NCI-H524 treated with DMSO at 0.1 percent for 48 hours (cell line): ENCODE measurements at places on chromosomes 3 and 15.

DNA sequence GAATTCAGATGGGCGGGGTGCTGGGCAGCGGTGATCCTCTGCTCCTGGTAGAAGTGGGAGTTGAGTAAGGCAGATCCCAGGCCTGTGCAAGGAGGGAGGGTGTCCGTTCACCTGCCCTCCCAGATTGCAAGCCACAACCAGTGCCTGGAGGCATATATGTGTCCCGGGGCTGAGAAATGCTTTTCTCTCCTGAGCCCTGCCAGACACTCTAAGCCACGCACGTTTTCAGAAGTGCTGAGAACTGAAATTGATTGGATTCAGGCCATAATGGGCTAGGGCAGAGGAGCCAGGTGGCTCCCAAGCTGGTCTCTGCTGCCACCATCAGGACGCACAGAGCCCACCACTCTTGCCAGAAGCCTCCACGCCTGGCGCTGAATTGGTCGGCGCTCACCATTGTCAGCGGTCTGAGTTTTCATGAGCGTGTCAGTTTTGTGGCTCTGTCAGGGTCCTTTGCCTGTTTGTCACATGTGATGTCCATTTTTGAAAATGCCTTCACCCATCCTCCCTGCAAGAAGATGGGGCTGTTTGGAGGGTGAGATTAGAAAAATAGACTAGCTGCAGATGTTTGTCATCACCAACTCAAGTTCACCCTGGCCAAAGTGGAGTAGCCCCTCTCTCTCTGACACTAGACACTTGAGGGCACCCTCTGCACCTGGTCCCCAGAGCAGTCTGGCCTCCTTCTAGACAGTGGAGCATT lies 15.4 kb upstream of the BFSP2 start:
- DNase-seq, result peak; percentile 39

- DNase-seq, result no peak
Measured at GRCh38 chr3:157459706-157460105, 23.1 kb downstream of the PTX3 start.

GRCh38 chr15:51368751-51369450 lies 27.4 kb downstream of the GLDN start:
- DNase-seq, result no peak

DNA sequence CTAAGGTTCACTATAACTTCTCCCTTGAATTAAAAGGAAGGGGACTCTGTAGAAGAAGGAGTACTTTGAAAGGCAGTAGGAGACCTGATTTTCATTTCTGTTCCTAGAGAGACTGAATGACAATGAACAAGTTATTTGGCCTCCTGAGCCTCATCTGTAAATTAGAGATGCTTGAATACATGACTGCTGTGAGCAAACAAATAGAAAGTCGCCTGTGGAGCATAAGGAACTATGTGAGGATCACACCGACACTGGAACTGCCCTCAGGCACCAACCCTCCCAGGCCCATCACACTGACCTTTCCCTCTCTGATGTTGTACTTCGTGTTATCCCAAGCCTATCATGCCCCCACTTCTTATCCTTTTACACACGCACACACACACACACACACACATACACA lies 48.6 kb downstream of the IMPG2 start:
- no peak for DNase-seq

GRCh38 chr3:141928631-141929270 lies 52.3 kb downstream of the ATP1B3 start:
- no peak for DNase-seq

DNA sequence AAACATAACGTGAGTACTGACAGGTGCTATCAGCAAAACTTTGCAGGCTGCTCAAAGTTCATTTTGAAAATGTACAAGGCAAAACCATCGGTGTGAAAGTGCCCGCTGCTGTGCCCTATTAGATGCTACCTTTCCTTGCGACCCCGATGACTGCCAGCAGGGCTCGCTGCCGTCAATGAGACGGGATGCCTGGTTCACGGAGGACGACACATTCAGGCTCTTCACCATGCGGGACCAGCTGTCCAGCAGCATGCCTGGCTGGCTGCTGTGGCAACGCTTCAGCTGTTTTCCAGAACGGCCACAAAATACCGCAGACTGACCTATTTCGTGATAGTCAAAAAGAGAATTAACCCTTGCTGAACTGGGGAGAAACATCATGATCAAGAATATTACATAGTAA lies 92.7 kb upstream of the OCA2 start:
- peak; percentile 61 for DNase-seq

- no peak for DNase-seq
Measured at GRCh38 chr3:130389743-130390478, 44.4 kb downstream of the COL6A5 start.

GRCh38 chr3:52123106-52123725 lies 31.0 kb downstream of the POC1A start:
- no peak for DNase-seq
